EH (cell line): ENCODE measurements at places on chromosomes 13 and 19.
A peak's percentile ranks its signal among the peaks of the same experiment; 100 is the strongest.

- no peak for DNase-seq
These were observed 279.8 kb downstream of the DACH1 start for GRCh38 chr13:71587193-71587592.

DNA sequence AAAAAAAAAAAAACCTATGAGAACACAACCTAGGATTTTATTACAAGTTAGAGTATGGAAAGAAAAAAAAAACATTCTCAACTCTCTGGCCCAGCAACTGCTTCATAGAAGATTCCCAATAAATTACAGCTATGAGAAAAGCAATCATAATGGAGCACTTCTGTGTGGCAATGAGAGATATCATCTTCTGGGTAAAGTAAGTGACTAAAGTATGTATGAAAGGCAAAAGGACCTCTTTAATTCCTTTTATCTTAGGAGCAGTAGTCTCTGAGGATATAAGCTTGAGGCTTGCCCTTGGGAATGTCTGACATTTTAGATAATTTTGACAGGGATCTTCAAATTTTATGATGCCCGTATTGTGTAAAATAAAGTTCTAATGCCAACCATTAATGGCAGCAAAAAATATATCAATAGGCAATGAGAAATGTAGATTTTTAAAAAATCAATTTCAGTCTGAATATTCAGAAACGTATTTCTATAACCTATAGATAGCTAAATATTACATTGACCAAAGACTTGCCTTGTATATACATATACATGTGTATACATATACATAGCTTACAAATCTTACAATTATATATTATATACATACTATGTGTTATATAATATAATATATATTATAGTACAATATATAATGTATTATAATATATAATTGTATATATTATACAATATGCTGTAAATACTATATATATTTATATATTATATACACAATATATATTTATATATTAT lies 823.9 kb upstream of the SLITRK1 start:
- DNase-seq = no peak

DNA sequence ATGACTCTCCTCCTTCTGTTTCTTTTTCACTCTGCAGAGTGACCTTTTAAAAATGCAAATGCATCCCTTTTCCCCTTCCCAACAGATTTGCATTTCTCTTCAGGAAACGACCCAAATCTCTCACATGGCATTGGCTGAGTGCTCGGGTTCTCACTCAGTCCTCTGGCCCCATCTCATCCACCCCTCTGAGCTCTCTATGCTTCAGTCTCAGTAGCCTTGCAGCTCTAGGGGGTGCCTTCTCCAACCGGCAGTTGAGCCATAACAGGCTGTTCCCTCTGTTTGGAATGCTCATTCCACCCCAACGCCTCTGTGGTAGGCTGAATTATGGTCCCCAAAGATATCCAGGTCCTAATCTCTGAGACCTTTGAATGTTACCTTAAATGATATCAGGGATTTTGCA lies 78.2 kb downstream of the AKAP11 start:
- DNase-seq = no peak

DNA sequence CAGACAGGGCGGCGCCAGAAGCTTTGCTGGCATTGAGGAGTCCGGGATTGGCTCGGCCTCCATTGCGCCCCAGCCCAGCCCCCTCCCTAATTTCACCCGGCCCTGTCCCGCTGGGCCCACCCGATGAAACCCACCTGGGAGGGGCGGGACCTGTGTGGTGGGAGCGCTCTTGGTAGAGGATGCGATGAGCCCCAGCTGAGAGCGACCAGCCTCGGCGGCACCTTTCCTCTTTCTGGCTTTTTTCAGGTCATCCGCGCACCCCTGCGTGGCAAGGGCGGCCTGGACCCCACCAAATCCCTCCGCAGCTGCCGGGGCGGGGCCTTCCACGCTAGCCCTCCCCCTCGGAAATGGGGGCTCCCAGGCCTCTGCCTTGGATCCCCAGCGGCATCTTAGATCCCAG lies at the start of gene ZGLP1:
Gene ZGLP1, minus strand, starts transcription at position 393 of the 400 bp plus-strand sequence.
- DNase-seq = no peak

- DNase-seq = peak; percentile 97
These were observed 9.1 kb downstream of the AP2S1 start for GRCh38 chr19:46841458-46842083.

GRCh38 chr13:44768775-44769581 lies 192.8 kb upstream of the TSC22D1 start:
- DNase-seq = no peak

DNA sequence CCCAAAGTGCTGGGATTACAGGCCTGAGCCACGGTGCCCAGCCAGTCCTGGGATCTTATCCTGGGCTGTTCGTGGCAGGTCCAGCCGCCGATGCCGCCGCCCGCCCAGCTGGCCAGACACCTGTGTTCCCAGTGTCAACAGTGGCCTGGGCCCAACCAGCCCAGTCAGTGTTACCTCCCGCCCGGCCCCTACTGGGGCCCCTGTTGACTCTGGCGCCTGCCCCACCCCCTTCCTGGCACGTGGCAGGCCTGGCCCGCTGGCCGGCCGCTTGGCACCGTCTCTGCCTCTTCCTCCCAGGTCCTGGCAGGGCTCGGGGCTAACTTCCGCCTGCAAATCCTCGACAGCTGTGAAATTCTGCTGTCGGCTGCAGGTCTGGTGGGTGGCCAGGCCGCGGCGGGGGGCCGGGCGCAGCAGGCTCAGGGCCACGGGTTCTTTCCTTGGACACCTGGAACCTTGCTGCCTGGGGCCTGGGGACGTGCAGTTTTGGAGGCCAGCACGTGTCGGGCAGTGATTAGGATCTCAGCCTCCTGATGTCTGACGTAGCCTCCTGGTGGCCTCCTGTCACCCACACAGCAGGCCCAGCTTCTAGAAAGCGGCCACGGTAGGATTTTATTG lies 9.1 kb downstream of the ARID3A start:
- DNase-seq = peak; percentile 67

DNA sequence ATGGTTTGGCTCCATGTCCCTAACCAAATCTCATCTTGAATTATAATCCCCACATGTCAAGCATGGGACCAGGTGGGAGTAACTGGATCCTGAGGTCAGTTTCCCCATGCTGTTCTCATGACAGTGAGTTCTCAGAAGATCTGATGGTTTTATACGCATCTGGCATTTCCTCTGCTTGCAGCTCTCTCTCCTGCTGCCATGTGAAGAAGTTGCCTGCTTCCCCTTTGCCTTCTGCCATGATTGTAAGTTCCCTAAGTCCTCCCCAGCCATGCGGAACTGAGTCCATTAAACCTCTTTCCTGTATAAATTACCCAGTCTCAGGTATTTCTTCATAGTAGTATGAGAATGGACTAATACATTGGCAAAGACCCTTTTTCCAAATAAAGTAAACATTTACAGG lies 96.8 kb downstream of the TSHZ3 start:
- no peak for DNase-seq

- DNase-seq = no peak
These were observed 103.3 kb downstream of the EDNRB start for GRCh38 chr13:77815330-77815729.

- peak; percentile 39 for DNase-seq
These were observed 555 bp downstream of the SAMD4B start for GRCh38 chr19:39342647-39343305.

DNA sequence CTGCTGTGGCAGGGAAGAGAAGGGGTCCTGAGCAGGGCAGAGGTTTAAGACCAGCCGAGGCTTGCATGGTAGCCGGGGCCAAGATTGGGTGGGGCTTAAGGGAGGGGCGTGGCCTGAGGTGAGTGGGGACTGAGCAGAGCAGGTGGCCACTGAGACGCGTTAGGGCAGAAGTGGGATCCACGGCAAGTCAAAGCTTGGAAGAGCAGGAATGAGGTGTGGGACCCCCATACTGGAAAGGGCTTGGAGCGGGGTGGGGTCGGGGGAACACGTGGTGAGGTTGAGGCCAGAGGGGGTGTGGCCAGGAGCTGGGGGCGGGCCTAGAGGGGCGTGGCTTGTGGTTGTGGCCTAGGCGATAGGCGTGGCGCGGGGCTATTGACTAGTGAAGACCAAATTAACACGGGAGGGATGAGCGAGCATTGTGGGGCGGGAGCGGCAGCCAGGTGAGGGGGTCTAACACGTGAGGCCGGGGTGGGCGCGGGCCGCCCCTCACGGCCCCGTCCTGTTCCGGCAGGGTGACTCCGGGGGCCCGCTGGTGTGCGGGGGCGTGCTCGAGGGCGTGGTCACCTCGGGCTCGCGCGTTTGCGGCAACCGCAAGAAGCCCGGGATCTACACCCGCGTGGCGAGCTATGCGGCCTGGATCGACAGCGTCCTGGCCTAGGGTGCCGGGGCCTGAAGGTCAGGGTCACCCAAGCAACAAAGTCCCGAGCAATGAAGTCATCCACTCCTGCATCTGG lies 3.3 kb downstream of the CFD start:
- peak; percentile 70 for DNase-seq

DNA sequence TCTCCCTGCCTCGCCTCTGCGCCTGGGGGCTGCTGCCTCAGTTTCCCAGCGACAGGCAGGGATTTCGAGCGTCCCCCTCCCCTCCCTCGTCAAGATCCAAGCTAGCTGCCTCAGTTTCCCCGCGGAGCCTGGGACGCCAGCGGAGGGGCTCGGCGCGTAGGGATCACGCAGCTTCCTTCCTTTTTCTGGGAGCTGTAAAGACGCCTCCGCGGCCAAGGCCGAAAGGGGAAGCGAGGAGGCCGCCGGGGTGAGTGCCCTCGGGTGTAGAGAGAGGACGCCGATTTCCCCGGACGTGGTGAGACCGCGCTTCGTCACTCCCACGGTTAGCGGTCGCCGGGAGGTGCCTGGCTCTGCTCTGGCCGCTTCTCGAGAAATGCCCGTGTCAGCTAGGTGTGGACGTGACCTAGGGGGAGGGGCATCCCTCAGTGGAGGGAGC lies 722 bp upstream of the ICAM1 start:
- DNase-seq = peak; percentile 53

- DNase-seq = no peak
These were observed 223.9 kb downstream of the LACC1 start for GRCh38 chr13:44103429-44104196.

DNA sequence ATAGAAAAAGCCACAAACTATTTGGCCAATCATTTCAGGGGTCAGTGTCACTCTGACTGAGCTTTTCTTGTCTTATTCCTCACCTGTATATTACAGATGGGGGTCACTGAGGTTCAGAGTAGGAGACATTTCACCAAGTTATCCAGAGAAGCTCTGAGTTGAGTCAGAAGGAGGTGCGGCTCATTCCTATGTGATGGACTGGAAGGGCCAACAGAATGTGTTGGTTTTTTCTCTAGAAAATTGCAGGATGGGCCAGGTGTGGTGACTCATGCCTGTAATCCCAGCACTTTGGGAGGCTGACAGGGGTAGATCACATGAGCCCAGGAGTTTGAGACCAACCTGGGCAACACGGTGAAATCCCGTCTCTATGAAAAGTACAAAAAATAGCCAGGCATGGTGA lies 24.5 kb upstream of the ZNF83 start:
- no peak for DNase-seq

DNA sequence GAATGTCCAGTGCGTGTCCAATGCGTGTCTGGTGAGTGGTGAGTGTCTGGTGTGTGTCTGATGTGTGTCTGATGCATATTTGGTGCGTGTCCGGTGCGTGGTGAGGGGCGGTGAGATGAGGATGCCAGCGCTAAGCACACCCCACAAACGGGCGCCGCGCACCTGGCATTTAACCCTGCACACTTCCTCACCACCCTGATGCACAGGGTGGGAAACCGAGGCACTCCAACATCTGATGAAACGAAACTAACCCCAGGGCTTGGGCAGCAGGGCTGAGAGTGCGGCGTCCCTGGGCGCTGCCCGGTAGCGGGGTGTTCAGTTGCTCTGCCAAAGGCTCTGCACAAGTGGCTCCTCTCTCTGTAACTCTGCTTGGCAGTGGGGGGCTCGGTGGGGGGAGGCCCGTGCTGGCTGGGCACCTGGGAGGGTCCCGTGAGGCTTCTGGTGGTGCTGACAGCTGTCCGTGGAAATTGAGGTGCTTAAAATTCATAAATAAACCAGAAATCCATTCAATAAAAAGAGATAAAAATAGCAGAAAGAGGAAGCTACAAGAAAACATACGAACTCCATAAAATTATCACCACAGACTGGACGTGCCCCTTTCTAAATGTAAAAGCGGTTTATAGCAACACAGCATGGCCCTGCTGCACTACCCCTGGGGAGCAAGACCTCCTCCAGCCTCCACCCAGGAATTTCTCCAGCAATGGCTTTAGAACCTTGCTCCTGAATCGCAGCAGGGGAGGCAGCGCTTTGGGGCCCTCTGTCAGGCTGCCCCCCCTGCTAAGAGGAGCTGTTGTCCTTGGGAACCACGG lies 76.0 kb downstream of the RASA3 start:
- DNase-seq = no peak

DNA sequence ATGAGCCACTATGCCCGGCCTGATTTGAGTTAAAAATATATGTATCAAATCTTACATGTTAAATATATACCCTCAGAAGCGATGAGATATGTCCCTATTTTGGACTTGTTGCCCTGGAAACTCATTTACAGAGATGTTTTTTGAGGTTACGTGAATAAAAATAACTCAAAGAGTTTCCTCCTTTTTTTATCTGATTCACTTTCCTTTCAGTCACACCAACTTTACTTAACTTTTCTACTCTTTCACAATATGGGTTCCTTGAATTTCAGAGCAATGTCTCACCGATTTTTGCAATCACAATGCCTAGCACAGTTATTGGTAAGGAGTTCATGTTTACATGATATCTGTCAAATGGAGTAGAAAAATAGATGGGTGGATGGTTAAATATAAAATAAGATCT lies 2.3 kb downstream of the OR7C2 start:
- DNase-seq = peak; percentile 13

- no peak for DNase-seq
These were observed 18.5 kb downstream of the MAN2B1 start for GRCh38 chr19:12648088-12648487.

- DNase-seq = no peak
These were observed 57.7 kb downstream of the PTPRS start for GRCh38 chr19:5282901-5283300.

DNA sequence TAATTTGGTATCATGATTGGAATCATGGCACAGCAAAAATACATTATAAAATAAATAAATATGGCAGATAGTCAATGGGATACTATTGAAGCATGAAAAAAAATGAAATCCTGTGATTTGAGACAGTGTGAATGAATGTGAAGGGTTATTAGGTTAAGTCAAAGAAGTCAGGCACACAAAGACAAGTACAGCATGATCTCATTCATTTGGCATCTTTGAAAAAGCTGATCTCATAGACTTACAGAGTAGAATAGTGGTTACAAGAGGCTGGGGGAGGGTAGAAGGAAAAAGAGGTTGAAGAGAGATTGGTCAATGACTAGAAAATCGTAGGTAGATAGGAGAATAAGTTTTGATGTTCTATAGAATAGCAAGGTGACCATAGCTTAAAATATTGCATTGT lies 295.1 kb upstream of the SLITRK5 start:
- DNase-seq = no peak

DNA sequence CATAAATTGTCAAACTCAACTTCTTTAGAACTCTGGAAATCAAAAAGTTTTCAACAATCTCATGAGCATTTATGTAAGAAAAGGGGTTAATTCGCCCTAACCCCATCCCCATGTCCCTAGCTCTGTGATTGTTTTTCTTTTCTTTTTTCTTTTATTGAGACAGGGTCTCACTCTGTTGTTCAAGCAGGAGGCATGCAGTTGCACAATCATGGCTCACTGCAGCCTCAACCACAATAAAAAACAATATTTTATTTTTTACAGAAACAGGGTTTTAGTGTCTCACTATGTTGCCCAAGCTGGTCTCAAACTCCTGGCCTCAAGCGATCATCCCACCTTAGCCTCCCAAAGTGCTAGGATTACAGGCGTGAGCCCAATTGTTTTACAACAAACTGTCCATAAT lies 16.7 kb downstream of the VWA8 start:
- DNase-seq = no peak

GRCh38 chr13:76750126-76750525 lies 136.1 kb downstream of the KCTD12 start:
- no peak for DNase-seq

- no peak for DNase-seq
These were observed 24.4 kb upstream of the C1QTNF9 start for GRCh38 chr13:24284889-24285565.
